ENCODE measurements at places on chromosomes 3 and 15.
A peak's percentile ranks its signal among the peaks of the same experiment; 100 is the strongest.

DNA sequence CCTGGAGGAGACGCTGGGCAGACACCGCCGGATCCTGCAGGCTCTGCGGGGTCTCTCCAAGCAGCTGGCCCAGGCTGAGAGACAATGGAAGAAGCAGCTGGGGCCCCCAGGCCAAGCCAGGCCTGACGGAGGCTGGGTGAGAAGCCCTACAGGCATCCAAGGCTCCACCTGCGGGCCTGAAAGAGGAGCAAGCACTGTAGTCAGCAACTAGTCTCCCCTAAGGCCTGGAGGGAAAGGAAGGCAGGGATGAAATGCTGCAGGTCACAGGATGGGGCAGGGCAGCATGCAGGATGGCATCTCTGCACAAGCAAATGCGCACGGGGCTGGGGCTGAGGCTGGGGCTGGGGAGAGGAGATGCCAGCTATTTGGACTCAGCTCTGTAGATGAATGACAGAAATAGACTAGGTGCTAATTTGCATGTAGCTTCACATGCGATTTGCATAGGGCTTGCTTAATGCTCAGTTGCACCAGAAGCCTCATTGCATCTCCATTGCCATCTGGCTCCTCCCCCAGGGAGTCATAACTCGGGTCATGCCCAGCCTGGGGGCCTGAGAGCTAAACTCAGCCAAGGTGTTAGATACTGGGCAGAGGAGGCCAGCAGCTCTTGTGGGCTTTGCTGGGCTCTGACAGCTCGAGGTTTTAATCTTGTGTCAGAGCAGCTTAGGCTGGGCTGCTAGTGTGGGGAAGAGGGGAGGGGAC lies 5.2 kb upstream of the CPLX3 start:
- DNase-seq: no peak

- no peak for DNase-seq
Measured at GRCh38 chr3:183180784-183181295, 18.3 kb upstream of the LAMP3 start.

DNA sequence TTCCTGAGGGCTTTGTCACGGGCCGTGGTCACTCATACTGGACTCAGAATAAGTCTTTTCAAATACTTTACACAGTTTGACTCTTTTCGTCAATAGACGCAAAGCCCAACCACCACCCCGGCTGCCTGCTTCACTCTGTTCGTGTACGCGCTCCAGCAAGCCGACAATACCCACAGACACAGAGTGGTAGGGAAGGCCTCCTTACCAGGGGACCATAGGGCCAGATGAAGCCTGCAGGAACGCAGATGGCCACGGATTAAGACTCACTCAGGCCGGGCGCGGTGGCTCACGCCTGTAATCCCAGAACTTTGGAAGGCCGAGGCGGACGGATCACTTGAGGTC lies 29.7 kb downstream of the EFCAB12 start:
- peak; percentile 37 for DNase-seq

- no peak for DNase-seq
Measured at GRCh38 chr15:51484781-51485180, 137.8 kb downstream of the DMXL2 start.

- peak; percentile 64 for DNase-seq
Measured at GRCh38 chr3:48088056-48088748, 72.0 kb upstream of the MAP4 start.

All from cardiac muscle cell (in vitro differentiated cells and primary cell).